NCI-H510A (cell line): ENCODE measurements at places on chromosomes 1 and 21.

GRCh38 chr1:37599940-37600339, 4.2 kb upstream of the GNL2 start:
- DNase-seq: no peak

DNA sequence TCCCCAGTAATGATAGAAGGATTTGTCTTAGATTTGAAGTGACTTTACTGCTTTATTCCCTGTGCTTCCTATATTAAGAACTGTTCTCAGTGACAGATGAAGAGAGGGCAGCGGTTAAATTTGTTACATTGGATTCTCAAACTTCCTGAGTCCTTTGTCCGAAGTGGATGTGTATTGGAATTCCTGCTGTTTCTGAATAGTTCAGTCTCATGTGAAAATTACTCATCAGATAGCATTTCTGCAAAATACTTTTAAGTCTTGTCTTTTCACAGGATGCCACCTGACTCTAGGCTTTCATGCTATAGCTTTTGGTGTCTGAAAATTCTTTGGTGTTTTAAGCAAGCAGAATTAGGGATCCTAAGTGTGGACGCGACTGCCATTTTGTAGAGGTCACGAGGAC, 83.6 kb downstream of the PRDM2 start:
- DNase-seq: no peak

DNA sequence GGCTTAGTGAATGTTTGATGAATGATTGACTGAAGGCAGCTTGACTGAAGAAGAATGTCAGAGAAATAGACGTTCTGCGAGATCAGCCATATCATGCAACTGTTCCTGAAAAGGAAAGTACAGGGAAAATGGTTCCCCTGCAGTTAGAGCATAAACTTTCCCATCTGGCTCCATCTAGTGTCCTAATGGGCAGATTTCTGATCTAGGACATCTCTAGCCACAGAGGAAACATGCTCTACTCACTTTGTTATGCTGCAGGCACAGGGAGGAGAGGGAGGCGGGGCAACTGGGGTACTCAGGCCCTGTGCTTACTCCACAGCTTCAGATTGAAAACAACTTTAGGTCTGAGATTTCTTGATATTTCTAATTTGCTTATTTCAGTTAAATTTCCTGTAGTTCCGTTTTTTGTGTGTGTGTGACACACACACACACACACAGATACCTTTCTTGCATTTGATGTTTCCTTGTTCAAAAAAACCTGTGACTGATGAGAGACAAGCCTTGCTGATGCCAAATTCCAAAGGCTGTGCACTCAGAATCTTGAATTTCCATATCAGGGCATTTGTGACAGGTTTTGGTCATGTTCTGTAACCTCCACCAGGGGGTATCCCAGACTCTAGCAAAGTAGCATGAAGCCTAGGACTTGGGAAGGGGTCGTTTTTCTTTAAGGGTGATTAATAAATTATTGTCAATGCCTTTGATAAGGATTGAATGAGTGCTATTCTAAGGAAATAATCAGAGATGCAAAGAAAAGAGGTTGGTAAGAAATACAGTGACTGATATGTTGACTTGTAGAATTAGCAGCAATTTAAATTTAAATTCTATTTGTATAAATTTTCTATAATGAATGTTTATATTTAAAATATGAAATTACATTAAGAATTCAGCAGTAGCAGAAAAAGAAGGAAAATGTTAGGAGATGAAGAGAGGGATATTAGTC, 139.7 kb upstream of the BEND5 start:
- DNase-seq: peak; percentile 18

DNA sequence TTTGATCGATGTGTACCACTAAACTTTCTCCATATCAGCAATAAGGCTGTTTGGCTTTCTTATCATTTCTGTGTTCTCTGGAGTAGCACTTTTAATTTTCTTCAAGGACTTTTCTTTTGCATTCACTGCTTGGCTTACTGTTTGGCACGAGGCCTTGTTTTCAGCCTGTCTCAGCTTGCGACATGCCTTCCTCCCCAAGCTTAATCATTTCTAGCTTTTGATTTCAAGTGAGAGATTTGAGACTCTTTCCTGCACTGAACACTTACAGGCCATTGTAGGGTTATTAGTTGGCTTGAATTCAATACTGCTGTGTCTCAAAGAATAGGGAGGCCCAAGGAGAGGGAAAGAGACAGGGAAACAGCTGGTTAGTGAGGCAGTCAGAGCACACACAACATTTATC, 120.6 kb upstream of the KCND3 start:
- DNase-seq: no peak

DNA sequence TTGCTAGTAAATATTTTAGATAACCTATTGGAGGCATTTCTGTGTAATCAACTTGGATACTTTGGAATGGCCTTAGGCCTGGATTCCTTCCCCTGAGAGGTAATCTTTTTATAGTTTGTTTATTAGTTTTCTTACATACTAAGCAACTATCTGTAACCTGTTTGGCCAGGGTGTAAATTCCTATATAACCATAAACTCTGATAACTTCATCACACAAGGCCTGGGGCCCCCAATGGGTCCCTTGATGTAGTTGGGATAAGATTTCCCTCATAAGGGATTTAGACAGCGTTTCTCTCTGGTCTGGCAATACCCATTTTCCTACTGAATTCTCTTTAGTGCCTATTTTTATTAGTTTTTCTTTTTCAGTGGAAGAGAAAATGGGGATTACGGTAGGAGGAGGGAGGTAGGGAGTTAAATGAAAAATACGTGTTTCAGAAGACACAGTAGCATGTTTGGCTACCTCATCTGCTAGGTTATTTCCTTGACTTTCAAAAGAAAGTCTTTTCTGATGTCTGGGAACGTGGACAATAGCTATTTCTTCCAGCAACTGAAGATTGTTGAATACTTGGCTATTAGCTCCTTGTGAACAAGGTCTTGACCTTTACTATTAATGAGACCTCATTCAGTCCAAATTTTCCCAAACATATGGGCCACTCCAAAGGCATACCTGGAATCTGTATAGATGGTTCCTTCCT, 7.4 kb upstream of the AADACL3 start:
- no peak for DNase-seq

GRCh38 chr1:77536813-77537212, 145.6 kb downstream of the ZZZ3 start:
- no peak for DNase-seq

GRCh38 chr21:29419422-29419821, 120.7 kb downstream of the BACH1 start:
- no peak for DNase-seq

DNA sequence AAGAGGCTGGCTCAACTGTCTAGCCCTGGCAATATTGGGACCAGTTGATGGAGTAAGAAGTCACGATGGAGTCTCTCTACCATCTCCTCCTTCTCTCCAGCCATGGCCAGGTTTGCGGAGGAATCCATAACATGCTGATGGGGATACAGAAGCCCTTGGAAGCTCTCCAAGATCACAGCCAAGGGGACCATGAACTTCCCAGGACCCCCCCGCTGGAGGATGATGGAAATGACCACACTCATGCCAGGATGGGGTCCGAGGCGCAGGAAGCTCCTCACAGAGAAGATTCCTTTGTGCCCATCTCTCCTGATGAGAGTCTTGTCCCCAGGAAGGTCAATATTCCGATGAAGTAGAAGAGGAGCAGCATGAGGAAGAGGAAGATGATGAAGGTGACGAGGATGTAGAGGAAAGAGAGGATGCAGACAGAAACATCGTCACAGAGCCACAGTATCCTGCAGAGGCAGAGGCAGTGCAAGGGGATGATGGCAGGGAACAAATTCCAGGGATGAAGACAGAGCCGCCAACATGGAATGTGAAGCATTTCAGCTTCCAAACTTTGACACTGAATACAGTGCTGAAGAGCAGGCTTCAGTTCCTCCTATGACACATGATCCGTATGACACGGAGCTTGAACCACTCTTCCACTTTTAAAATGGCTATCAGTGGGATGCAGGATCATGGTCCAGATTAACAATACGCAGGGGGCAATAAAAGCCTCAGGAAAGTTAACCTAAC, 57.9 kb upstream of the EDN2 start:
- no peak for DNase-seq

- DNase-seq: no peak
Measured at GRCh38 chr1:18927082-18927653, 24.8 kb upstream of the ALDH4A1 start.

DNA sequence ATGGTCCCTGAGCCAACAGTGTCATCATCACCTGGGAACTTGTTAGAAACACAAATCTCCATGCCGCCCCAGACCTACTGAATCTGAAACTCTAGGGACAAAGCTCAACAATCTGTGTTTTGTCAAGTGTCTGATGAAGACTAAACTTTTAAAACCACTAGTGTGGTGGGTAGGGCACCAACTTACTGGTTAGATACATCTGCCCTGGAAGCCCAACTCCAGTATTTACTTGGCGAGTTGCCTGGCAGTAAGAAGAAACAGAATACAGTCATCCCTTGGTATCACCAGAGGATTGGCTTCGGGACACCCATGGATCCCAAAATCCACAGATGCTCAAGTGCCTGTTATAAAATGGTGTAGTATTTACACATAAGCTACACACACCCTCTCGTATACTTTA, 367.9 kb upstream of the DUSP10 start:
- no peak for DNase-seq

DNA sequence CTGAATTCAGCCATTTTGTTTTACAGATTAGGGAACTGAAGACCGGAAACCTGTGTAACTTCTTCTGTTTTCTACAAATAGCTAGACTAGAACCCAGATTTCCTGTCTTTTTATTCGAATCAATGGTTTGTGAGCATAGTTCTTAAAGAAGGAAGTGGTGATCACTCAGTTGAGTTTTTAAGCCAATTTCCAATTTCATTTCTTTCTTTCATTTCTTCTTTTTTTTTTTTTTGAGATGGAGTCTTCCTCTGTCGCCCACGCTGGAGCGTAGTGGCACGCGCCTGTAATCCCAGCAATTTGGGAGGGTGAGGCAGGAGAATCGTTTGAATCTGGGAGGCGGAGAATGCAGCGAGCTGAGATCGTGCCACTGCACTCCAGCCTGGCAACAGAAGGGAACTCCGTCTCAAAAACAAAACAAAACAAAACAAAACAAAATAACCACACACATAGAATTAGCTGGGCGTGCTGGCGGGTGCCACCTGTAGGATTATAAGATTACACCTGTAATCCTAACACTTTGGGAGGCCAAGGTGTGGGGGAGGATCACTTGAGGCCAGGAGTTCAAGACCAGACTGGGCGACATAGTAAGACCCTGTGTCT, 3.0 kb upstream of the MDM4 start:
- DNase-seq: no peak

DNA sequence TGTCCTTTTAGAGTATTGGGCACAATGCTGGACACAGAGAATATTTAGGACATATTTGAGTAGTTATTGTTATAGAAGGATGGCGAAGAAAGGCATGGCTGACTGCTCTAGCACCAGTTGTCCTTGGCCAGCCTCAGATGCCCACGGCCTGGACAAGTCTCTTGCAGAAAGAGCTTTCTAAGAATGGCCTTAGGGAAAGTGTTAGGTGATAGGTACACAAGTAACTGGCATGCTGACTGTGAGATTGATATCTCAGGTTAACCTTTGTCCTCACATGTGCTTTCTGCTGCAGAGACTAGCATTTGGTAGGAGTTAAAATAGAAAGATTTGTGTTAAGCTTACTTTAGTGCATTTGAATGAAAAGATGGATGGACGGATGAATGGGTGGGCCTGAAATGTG, 10.1 kb downstream of the SFT2D2 start:
- DNase-seq: no peak

- no peak for DNase-seq
Measured at GRCh38 chr1:184225283-184226099, 161.3 kb upstream of the C1orf21 start.

DNA sequence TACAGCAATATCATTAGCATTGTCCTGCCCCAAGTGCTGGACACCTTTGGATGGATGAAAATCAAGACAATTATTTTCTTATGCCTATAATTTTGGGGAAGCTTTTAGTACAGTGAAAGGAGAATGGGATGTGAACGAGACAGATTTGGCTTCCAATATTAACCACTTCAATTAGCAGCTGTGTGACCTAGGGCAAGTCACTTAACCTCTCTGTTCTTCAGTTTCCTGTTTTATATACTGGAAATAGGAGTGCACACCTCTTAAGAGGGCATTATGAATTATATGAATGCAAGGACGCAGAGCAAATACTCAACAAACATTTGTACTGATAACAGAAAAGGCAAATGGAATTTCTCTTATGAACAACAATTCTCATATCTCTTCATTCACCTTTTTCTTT, 18.5 kb downstream of the CYP2J2 start:
- DNase-seq: no peak

DNA sequence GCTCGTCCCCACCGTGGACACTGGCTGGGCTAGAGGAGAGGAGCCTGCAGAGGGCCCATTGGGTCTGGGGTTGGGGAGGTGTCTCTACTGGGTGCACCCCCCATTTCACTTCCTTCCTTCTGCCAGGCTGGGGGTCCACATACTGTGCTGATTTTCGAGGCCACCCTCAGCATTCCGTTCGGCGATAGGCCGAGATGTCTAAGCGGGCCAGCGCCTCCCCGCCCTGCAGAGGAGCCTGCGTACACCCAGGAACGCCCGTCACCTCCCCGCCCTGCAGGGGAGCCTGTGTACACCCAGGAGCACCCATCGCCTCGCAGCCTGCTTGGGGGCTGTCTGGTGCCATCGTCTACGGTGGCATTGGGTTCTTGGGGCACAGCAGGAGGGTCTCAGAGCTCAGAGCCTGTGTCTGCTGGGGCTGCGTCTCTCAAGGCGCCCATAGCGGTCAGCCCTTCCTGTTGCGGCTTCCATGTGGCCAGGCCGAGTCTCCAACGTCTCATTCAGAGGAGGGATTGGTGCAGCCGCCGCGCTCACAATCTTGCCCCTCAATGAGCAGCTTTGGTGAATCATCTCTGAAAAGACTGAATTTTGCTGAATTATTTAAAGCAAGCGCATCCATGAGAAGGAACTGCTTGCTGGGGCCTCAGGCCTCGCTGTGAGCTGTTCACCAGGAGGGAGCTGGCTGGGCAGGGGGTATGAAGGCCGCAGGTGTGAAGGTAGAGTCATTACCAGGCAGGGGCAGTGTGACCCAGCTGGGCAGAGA, 30.7 kb upstream of the AGPAT3 start:
- DNase-seq: no peak

GRCh38 chr1:71698186-71698585, 584.2 kb downstream of the NEGR1 start:
- no peak for DNase-seq

DNA sequence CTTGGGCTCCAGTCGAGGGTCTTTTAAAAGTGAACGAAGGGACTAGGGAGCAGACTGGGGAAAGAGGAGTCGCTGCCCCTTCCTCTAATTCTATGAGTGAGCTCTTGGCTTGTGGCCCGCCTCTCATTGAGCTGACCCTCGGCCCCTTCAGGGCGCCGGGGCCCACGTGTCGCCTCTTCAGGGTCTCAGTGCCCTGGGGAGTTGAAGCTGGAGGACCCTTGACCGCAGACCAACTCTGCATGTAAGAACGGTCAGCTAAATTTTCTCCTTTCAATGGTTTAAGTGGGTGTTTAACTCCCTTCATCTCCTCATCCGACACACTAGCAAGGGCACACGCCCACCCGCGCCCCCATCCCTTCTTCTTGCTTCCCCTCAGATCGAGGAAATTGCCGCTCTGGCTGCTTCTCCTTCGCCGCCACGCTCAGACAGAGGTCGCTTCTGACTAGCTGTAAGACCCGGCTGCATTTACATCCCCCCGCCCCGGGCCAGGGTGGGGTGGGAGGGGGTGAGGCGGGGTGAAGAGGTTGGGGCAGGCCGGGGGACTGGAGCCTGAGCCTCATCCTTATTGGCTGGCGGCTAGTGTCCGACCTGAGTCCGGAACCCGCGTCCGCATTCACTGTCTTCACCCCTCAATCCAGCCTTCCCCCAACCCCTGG, 10.9 kb downstream of the NR5A2 start:
- no peak for DNase-seq

- peak; percentile 71 for DNase-seq
Measured at GRCh38 chr21:40176724-40177123, 309.5 kb downstream of the PCP4 start.
